ENCODE measurements at places on chromosomes 16 and 17. TPM values are rescaled to one million over a fixed set of nuclear protein-coding genes. Genes with fewer than 3 reads are reported as not detected.

The TENT4B gene
- 6.5 TPM for total RNA-seq

The NAGS gene
- total RNA-seq, result 1.8 TPM

The GRIN2C gene
- total RNA-seq, result 0.90 TPM

The ZNF287 gene
- 29.5 TPM for total RNA-seq

GRCh38 chr16:17304491-17305119 is 166.2 kb downstream of the XYLT1 start:
- no peak for DNase-seq

DNA sequence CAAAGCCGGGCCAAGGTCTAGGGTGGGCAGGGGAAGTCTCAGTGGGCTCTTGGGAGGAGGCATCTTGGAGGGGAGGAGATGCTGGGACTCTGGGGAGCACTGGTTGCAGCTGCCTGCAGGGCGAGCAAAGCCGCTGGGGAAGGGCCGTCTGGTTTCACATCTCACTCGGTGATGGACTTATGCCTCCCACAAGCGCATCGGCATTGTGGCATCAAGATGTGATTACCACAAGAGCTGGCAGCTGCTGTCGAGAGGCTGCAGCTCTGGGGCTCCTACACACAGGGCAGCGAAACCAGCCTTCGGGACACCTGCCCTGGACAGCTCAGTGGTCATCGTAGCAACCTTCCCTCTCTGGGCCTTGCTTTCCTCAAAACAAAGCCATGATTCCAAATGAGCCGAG is 3.1 kb upstream of the KCNJ12 start:
- DNase-seq, result no peak

- peak; percentile 74 for DNase-seq
These were observed 9.5 kb upstream of the TEKT3 start for GRCh38 chr17:15350777-15351477.

- DNase-seq, result no peak
These were observed 428.7 kb upstream of the SALL1 start for GRCh38 chr16:51579652-51580360.

DNA sequence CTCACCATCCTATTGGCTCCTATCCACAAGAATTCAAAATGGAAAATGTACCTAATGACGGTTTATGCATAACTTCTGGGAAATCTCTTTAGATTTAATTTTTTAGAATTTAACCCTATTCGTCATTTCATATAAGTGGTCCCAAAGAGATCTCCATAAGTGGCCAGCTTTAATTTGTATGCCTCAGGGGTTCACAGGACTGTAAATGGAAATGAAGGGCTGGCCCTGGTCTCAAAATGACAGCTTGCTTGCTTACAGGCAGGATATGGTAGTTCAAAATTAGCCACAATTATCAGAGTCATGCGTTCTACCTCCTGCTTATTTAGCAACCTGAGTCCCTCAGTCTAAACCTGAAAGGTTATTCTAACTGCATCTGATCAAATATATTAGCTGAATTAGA is 6.6 kb upstream of the NACA2 start:
- no peak for DNase-seq

GRCh38 chr17:45383003-45383402 is 49.7 kb downstream of the ARHGAP27 start:
- no peak for DNase-seq

- DNase-seq, result no peak
These were observed 115.2 kb upstream of the KIF2B start for GRCh38 chr17:53707566-53707965.

- DNase-seq, result no peak
These were observed at the start of gene PRSS22 for GRCh38 chr16:2857451-2858244. Gene PRSS22, minus strand, starts transcription at chr16:2858170. Its CDS starts 66 bp downstream, at chr16:2858104.

DNA sequence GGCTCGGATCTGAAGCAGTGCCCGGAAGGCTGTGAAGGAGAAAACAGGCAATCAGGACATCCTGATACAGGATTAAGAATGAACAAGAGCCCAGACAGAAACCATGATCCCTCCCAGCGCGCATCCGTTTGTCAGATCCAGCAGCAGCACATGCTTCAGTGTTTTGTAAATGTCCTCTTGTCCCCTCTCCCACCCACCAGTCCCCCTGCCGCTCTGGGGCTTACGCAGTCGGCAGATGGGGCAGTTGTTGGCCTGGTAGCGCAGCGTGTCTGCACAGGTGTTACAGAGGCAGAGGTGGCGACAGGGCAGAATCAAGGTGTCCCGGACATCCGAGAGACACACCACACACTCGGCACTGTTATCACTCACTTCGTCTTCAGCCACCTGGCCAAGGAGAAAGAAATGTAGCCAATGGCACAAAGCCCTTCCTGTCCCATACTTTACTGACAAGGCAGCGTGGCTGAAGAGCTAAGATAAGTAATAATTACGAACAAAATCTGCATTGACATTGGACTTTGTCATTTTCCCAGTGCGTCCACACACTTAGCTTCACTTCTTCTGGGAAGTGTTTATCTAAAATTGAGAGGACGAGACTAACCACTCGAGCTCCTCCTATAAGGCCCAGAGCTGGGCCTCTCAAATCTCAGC is 20.7 kb upstream of the FOXJ1 start:
- no peak for DNase-seq

GRCh38 chr17:58371300-58371950 is 19.4 kb upstream of the SUPT4H1 start:
- DNase-seq, result no peak

GRCh38 chr16:85759136-85759535 is 8.2 kb upstream of the C16orf74 start:
- no peak for DNase-seq

DNA sequence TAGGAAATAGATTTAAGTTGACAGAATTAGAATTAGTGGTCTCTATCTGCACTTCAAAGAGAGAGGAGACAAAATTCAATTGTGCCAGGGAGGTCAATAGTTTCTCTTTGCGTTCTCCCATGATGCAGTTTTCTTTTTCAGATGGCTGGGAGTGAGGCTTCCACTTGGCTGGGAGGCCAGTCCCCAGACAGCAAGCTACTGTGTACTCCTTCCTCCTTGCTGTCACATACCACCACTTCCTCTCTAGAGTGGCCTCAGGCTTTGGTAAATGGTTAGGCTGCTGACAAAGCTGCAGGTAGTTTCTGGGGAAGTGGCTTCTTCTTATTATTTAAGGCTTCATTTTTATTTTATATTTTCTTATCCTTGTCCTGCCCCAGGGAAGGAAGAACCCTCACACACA is 106.2 kb upstream of the HS3ST4 start:
- no peak for DNase-seq

DNA sequence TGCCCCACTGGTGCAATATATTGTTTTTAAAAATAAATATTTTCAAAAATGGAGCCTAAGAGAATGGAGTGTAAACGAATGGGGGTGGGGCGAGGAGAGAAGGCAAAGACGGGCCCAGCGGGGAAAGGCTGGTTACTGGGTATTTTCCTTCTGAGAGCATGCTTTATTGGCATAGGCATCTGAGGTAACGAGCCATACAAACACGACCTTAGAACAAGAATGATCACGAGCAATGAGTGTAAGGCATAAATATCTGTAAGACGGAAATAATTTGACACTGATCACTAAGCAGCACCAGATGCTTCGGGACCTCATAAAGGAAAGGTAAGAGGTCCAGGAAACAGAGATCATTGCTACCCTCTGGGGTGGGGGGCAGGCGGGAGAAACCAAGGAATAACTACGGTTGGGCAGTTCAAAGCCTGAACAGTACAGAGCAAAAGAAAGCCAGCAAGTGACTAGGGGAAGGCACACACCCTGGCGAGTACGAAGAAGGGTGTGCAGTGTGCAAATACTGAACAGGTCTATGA is 959 bp downstream of the SSH2 start:
- no peak for DNase-seq

- no peak for DNase-seq
These were observed 9.6 kb downstream of the PIK3R6 start for GRCh38 chr17:8857919-8858318.

DNA sequence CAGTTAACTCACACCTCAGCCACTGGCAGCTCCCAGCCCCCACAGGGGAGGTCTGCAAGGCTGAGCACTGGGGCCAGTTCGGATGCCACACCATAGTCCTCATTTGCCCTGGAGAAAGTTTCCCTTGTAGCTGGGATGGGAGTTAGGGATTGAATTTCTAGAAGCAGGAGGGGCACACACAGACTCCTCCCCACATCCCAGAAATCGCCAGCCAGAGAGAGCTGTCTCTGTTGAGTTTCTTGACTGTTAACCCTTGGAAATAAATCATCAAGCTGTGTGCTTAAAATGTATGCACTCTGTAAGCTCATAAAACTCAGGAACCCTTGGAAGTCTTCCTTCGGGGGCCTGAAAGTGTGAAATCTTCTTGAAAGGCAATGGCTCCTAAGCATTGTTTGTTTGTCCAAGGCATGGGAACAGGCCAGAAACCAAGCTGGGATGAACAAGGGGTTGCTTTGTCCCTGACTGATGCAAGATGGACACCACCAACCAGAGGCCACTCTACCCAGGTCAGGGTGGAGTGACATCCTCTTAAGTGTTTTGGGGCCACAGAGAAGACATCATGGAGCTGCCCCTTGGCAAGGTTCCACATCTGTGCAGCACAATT is 394 bp upstream of the PRM3 start:
- DNase-seq, result no peak

DNA sequence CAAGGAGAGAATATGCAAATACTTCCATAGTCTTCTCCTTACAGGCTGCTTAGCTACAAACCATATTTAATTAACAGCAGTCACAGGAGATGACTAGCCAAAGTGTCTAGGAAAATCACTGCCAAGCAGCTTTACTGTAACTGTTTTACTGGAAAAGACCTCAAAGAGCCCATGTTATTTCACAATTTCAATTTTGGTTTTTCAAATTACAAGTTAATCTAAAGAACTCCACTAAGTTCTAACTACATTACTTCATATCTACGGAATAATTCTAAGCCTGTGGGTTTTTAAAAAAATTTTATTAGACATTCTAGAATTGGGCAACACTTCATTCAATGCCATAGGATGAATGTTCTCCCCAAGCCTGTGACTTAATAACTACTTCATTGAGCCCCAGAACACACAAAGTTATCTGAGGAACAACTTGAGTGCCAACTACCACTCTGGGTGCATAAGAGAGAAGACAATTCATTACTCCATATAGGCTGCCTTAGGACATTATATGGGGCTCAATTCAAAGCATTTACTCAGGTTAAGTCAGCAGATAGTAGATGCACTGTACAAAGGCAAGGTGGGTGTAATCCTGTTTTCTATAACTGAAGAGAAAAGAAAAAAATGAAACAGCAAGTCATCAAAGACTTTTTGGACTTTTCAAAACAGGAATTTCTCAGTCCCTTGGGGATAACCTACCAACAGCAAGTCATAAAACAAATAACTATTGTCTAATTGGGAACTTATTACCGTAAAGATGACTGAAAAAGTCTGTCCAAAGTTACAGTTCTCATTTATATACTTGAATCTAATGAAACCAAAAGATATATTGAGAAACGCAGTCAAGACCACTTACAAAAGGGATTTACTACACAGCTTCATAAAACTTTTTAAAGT is 33.0 kb downstream of the STAT3 start:
- DNase-seq, result no peak

DNA sequence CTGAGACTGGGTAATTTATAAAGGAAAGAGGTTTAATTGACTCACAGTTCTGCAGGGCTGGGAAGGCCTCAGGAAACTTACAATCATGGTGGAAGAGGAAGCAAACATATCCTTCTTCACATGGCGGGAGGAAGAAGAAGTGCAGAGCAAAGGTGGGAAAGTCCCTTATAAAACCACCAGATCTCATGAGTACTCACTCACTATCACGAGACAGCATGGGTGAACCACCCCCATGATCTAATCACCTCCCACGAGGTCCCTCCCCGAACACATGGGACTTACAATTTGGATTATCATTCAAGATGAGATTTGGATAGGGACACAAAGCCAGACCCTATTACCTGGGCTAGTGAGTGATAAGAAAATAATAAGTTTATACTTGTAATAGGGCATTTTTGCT is 70.6 kb upstream of the HS3ST2 start:
- DNase-seq, result no peak
